ENCODE measurements at places on chromosomes 1 and 21. TPM values are rescaled to one million over a fixed set of nuclear protein-coding genes. Genes with fewer than 3 reads are reported as not detected.

DNA sequence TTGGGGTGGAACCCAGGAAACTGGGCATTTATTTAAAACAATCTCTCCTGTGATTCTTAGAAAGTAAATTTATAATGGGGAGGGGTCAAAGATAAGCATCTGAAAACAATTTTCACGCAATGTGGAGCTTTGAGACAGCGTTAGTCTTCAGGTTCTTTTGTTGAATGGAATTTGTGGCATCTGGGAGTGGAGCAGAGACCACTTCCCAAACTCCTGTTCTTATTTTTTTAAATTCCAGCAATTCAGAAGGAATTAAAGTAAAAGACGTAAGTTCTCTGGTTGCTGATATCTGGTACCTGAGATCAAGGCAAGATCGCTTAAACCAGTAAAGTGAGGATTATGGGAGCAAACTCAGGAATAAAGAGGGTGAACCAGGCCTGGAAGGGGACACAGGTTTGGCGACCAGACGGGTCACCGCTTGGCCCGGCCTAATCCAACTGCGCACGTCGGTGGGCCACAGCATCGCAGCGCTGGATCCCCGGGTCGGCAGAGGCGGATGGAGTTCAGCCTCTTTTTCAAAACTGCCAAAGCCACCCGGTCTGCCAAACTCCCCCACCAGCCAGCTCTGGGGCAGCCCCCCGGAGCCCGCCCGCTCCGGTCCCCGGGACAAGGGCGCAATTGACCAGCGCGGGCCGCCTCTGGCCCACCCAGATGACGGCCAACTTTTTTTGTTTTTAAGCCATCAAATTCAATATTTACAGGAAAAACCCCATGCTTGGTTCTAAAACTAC lies 754 bp upstream of the PDPN start:
- no peak for DNase-seq

Gene TMEM125
- 51.7 TPM for total RNA-seq

Gene DNASE2B
- not detected for total RNA-seq

GRCh38 chr1:48202030-48202752 lies 20.3 kb upstream of the SLC5A9 start:
- peak; percentile 79 for DNase-seq

DNA sequence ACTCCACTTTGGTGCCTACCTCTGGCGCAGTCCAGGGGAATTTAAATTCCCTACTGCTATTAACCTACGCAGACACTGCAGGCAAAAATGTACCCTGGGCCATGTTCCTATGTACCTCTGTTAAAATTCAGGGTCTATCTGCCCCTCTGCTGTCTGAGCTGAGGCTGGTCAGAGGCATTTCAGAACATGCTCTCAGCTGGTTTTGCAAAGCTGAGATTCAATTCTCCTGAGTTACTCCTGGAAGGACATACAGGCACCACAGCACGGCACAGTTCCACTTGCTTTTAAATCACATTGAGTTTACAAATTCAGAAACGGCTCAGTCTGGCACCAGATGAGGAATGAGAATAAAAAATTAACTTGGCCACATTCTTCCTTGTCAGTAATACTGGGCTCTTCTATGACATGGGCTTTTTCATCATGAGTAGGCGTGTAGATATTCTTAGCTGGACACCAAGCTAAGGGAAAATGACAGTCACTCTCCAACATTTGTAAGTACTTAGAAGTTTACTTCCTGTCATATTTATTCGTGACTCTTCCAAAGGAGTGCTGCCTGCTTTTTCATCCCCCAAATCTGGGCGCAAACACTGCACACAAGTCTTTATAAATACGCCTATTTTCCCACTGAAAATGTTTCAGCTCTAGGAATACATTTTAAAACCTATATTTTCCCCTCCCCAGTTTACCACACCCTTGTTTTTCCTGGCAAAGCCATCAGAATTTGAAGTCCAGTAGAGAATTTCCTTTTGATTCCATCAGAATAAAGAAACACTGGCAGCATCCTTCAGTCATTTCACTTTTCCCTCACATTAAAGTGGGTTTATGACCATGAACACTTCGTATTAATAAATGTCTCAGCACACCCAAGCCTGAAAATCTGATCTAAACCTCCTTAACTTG lies 1.9 kb downstream of the C1orf198 start:
- DNase-seq, result no peak

GRCh38 chr1:161307230-161307768 lies 2.5 kb downstream of the MPZ start:
- DNase-seq, result no peak

DNA sequence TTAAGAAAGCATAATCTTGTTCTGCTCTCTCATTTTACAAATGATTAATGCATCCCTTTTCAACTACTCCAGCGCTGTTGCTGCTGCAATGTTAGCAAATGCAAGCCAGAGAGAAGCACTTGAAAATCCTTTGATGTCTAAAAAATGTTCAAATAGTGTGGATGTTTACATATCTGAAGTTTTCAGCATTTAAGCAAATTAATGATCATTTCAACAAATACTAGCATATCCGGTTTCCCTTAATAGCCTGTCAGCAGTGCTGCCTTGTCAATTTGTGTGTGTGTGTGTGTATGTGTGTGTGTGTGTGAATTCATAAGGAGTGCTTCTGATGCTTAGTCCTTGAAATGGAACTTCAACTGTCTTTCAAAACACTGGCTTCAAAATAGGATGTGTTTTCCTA lies 48.1 kb upstream of the WNT2B start:
- DNase-seq, result no peak

- DNase-seq, result no peak
These were observed 42.7 kb downstream of the ST3GAL3 start for GRCh38 chr1:43750083-43750482.

DNA sequence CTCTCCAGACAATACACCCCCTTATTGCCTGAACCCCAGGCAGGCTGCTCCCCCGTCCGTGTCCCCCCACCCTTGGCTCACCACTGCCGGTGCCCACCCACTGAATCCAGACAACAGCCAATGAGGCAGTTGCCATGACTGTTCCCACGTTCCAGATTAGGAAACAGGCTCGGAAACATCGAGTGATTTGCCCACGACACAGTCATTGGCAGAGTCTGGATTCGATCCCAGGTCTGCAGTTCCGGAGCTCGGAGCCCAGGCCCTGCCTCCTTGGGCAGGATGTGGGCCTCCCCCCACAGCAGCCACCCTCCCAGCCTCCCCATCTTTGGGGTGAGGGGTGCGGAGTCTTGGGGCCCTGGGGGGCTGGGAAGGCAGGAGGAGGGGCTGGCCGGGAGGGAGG lies 20.3 kb upstream of the CLSTN1 start:
- DNase-seq, result no peak

DNA sequence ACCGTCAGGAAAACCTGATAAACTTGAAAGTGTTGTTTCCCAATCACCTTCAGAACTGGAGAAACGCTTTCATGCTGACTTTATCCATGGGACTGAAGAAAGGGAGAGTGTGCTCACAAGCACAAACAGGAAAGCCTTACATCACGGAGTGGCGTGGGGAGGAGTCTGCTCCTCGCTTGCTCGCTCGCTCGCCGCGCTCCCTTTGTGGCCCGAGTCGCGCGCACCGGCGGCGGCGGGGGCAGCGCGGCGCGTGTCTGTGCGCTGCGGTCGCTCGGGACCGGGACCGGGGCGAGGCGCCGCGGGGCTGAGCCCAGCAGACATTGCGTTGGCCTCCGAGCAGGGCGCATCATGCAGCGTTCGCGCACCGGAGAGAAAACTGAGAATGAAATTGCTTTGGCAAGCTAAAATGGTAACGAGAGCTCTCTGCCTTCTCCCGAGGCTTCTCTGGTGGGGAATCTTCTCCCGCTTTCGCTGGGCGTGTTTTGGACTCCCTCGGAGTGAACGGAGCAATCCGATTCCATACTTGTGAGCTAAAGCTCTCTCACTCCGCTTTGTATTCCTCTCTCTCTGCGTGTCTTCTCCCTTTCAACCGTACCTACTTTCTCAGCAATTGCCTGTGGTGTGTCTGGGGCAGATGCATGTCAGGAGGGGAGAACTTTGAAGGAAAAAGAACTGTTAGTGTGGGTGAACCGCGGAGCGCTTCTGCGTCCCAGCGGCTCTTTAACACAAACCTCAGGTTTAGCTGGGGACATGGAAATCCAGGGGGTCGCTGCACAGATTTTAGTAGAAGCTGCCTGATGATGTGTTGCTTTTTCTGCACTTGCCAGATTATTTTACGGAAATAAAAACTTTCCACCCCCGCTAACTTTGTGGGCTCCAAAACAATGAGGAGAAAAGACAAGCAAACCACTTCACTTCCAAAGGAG lies at the start of gene RGL1:
RGL1 (plus strand) TSS at position 205 of the 926 bp plus-strand sequence; CDS start at position 383, 178 bp downstream.
- DNase-seq, result peak; percentile 78

GRCh38 chr21:36485476-36485875 lies 5.6 kb upstream of the CLDN14 start:
- DNase-seq, result no peak

GRCh38 chr1:104855550-104855949 lies 1105.9 kb downstream of the AMY1C start:
- DNase-seq, result no peak

DNA sequence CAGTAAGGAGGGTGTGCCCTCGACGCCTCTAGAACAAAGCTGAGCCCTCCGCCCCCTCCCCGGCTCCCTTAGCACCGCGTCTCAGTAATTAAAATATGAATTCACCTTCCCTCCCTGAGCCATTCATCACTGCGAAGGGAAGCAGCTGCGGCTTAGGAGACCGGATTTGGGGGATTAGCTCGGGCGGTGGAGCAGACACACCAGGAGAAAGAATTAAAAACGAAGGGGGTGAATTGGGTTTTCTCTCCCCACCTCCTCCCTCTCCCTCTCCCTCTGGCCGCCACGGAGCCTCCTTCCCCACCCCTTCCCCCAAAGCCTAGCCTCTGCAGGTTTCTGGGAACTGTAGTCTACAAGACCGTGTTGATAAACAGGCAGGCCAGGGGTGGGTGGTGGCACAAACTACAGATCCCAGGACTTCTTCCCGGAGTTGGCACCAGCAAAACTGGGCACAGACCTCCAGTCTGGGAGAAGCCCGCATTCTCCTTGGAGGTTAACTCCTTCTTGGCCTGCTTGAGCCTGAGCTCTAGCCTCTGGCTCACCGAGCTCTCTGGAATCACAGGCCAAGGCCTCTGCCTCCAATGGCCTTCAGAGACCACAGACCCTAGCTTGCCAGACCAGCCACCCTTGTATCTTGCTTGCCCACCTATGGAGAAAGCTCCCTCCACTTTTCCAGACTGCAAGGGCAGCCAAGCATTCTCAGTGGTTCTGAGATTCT lies 10.8 kb downstream of the BLACAT1 start:
- no peak for DNase-seq

DNA sequence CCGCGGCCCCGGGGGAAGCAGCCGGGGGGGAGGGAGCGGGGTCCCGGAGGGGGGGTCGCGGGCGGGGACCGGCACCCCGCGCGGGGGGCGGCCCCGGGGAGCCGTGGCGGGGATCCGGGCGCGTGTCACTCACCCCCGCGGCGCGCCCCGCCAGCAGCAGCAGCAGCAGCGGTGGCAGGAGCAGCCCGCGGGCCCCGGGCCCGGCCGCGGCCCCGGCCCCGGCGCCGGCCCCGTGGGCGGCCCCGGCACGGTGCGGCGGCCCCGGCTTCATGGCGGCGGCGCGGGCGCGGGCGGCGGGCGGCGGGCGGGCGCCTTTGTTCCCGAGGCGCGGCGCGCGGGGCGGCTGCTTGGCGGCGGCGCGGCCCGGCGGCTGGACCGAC lies 252 bp downstream of the SDC3 start:
- DNase-seq, result no peak

DNA sequence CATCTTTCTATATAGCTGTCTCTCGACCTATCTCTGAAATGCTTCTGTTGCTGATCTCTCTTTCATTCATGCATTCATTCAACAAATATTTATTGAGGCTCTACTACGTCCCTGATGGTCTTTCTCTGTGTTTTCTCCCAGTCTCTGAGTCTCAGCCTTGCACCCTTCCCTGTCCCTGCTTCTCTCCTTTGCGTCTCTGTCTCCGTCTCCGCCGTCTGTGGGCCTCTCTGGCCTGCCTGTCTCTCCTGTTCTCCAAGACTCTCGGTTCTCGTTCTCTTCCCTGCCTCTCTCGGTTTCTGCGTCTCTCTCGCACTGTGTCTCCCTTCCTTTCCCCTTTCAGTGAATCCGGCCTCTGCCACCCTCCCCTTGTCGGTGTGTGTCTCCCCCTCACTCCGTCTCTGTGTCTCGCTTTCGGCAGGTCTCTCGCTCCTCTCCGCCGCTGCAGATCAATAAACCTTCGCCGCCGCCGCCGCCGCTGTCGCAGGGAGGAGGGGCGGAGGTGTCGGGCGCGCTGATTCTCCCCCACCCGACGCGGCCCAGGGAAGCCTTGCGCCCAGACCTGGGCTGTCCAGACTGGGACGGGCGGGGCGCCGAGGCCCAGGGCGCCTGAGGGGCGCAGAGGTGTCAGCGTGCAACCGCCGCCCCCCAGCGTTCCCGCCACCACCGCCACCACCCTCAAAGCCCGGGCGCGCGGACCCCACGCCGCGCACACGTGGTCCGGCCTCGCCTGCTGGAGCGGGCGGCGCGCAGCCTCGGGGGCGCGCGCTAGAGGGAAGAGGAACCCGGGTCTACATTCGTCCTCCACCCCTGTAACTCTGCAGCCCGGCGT lies 3.0 kb downstream of the EFNA3 start:
- peak; percentile 72 for DNase-seq

DNA sequence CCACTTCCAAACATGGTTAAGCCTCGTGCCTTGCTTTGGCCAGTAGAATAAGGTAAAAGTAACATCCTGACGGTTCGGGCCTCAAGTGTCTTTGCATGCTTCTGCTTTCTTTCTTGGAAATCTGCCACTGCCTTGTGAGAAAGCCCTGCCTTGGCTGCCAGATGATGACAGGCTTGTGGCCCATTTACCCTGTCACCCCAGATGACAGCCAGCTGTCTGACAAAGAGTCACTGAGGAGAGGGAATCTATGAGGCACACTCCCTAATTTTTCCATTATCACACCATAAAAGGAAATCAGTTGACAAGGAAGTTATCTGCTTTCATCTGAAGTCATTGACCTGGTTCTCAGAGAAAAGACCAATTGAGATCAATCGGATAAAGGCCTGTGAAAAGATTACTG lies 199.8 kb downstream of the USH2A start:
- no peak for DNase-seq

Gene S100A9
- total RNA-seq, result 1,065 TPM

Gene GJC2
- 1.3 TPM for total RNA-seq

Gene ZNF697
- total RNA-seq, result 11.8 TPM

DNA sequence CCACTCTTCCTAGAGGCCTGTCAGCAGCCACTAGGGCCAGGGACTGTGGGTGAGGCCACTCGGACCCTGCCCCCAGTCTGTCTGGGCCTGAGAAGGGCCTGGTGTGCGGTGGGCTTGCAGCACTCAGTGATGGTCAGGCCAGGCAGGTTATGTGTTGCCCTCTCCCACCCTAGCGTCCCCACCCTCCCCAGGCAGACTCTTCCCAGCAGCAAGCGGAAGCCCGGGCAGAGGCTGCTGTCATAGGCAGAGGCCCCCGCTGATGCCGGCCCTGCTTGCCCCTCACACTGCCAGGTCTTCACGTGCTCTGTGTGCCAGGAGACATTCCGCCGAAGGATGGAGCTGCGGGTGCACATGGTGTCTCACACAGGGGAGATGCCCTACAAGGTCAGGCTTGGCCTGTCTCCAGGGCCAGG lies 6.6 kb downstream of the ZBTB48 start:
- DNase-seq, result no peak

Data from type B pancreatic cell (in vitro differentiated cells).